Mesenteric fat pad (tissue), 1 donor: ENCODE measurements at places on chromosomes 1 and 21. TPM values are rescaled to one million over a fixed set of nuclear protein-coding genes. Genes with fewer than 3 reads are reported as not detected.

DNA sequence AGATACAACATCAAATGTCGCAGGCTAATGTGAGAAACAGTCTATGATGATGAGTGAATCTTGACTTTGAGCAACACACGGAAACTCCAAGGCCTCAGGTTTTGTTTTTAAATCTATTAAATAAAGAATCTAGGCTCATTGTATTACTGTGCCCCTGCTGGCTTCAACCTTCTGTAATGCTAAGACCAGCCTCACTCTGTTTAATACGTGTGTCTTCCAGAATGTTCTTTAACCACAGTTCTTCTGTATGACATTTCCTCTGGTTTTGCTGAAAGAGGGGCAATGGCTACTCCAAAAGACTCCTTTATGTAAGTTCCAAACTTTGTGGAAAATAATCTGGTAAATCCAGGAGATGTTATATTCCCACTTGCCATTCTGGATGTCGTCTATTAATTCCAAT is 101.1 kb upstream of the TIAM1 start:
- no peak for DNase-seq

MYCL gene
- total RNA-seq: 0.32 TPM

ERICH3 gene
- not detected for total RNA-seq

- no peak for DNase-seq
Observed at GRCh38 chr1:202571719-202572339, 138.4 kb downstream of the SYT2 start.

DNA sequence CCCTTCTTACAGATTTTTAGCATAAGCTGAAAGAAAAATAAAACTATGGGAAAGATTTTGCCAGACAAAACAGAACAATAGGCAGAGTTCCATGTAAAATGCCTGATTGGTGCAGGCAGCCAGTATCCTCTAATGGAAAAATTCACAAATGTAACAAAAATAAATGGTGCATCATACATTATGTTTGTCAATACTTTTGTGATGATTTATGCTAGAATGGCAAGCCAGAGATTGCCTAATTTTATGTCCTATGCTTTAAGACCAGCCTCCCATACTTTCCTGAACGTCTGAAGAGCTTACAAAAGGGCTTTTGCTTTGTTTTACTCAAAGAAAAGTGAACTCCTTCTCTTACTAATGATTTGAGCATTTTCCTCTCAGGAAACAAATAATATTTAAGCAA is 81.5 kb upstream of the KCNJ15 start:
- no peak for DNase-seq

GRCh38 chr1:198196630-198197029 is 39.8 kb downstream of the NEK7 start:
- no peak for DNase-seq

GRCh38 chr1:156549390-156549789 is 23.0 kb downstream of the IQGAP3 start:
- DNase-seq: no peak

DNA sequence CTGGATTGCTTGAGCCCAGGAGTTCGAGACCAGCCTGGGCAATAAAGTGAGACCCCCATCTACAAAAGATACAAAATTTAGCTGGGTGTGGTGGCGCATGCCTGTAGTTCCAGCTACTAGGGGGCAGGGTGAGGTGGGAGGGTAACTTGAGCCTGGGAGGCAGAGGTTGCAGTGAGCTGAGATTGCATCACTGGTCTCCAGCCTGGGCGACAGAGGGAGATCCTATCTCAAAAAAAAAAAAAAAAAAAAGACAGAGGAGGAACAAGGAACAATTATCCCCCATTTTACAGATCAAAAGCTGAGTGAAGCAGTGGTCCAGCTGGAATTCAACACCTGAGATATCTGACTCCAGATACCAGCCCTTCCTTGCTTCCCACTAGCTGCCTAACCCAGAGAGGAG is 34.8 kb downstream of the L1TD1 start:
- DNase-seq: no peak

DNA sequence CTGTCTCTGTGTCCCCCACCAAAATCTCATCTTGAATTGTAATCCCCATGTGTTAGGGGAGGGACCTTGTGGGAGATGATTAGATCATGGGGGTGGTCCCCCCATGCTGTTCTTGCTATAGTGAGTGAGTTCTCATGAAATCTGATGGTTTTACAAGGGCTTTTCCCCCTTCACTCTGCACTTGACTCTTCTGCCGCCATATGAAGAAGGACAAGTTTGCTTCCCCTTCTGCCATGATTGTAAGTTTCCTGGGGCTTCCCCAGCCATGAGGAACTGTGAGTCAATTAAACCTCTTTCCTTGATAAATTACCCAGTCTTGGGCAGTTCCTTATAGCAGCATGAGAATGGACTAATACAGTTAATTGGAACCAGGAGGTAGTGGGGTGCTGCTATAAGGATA is 137.1 kb upstream of the RAB4A start:
- DNase-seq: no peak
